ENCODE measurements at places on chromosomes 16 and 17.

- DNase-seq, result no peak
Measured at GRCh38 chr16:21159281-21159951, 942 bp downstream of the LDAF1 start.

DNA sequence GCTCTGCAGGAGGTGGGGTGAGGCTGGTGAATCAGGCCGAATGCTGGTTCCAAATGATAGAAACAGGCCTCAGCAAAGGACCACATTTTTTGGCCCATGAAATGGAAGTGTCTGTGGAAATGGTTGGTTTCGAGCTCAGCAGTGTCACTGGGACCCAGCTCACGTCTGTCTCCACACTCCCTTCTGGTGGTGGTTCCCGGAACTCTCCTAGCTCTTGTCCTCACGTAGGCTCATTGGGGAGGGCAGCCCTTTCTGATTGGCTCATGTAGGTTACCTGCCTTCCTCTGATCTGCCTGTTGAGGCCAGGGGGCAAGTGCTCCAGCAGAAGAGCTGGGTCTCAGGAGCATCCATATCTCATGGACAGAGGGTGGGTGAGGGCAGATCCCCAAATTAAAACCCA lies 4.0 kb downstream of the ALG1 start:
- no peak for DNase-seq

- DNase-seq, result no peak
Measured at GRCh38 chr16:84058211-84058610, 15.6 kb upstream of the SLC38A8 start.

- DNase-seq, result no peak
Measured at GRCh38 chr16:64159976-64160375, 961.9 kb downstream of the CDH11 start.

- DNase-seq, result no peak
Measured at GRCh38 chr16:76409706-76410105, 132.5 kb downstream of the CNTNAP4 start.

DNA sequence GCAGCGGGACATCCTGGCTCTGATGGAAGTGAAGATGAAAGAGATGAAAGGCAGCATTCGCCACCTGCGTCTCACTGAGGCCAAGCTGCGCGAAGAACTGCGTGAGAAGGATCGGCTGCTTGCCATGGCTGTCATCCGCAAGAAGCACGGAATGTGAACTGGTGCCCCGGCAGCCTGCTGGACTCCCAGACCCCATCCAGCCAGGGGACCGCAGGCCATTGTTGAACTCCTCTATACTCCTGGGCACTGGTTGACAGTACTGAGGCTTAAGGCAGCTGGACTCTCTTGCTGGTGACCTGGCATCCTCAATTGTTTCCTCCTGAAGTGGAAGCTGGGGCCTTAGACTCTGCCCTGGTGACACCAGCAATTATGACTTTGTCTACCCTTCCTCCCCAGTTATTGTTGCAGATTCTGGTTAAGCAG lies 1.2 kb downstream of the THAP11 start:
- no peak for DNase-seq

DNA sequence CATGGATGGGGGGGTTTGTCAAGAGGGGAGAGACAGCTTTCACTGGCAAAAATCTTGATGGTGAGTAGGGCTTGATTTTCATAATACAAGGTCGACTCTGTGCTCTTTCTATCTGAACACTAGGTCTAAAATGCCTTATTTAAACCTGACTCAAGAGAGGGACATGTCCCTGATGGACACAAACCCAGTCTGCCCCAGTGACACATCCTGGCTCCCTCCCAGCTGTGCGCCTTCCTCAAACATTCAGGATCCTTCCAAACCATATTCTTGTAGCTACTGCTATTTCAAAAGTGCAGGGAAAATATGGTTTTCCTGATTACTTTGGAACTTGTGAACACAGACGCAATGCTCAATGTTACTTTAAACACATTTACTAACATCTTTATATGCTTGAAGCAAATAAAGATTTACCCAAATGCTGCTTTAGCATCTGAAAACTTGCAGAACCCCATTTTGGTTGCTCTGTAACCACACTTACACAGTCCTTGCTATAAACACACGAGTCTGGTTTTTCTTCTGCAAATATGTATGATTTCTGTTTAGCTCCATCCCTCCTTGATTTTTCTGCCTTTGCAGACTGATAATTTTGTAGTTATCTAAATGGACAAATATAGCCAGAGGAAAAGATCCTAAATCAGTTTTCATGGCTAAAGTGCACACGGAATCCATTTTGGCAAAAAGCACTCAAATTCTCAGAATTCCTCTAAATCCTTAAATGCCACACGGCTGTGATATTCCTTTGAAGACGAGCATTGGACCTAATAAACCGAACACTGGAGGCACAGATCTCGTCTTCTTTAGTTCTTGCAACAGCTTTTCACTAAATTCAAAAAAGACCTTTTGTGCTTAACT lies 499.9 kb upstream of the ZFHX3 start:
- no peak for DNase-seq

DNA sequence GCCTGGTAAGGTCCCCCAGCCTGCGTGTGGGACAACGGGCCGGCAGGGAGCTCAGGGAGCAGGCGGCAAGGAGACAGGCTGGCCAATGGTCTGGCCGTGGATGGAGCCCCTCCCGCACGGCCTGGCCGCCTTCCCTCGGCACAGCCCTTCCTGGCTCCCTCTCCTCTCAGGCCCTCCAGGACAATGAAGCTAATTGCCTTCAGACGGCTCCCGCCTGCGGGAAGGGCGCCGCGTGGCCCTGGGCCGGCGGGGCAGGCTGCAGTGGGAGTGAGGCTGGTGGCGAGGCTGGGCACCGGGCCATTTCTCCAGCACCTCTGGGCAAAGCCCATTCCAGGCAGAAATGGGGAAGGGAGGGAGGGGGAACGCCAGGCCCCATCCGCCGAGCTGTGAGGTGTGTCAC lies 50.9 kb downstream of the ENGASE start:
- no peak for DNase-seq

- DNase-seq, result no peak
Measured at GRCh38 chr17:58204796-58205195, 12.3 kb downstream of the EPX start.

GRCh38 chr17:35725058-35725457 lies 6.4 kb upstream of the RASL10B start:
- no peak for DNase-seq

DNA sequence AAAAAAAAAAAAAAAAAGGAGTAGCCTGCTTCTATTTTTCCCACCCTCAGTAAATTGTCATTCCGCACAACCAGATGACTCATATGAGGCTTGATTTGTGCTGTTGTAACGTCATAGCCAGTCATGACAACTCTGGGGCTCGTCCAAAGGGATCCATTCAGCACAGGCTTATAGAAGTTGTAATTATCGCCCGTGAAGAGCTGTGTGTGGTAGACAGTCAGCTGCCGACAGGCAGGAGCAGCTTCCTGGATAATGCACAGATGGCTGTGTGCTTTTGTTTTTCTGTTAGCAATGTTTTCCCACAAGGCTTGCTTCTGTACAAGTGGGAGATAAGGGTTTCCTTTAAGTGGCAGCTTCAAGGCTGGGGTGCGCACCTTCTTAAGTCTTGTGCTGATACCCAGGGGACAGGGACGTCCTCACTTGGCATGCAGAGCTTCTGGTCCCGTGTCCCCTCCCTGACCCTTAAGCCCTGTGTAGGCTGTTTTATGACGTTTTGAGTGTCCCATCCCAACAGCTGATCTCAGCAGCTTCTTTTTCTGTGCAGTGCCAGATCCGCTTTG lies 26.0 kb downstream of the SNX29 start:
- no peak for DNase-seq

- no peak for DNase-seq
Measured at GRCh38 chr16:27718201-27719105, 168.5 kb downstream of the KATNIP start.

DNA sequence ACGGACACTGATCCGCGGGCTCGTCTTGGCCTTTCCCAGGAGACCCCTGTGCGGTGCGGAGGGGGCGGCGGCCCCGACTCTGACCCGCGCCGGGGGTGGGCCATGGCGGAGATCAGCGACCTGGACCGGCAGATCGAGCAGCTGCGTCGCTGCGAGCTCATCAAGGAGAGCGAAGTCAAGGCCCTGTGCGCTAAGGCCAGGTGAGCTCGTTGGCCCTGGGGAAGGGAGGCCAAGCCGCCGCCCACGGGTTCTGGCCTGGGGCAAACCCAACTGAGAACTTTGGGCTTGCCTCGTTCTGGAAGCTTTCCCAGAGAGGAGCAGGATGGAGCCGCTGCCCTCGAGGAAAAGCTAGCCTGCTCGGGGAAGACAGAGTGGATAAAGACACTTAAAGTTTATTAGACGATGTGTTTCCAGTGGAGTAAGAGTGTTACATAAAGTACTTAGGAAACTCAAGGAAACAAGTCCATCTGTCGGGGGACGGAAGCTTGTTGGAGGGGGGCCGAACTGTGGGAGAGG lies 540 bp downstream of the PPP4C start:
- no peak for DNase-seq

GRCh38 chr16:31202414-31203375 lies at the start of gene PYCARD:
Gene PYCARD (minus strand): TSS chr16:31202760. CDS start chr16:31202690, 70 bp downstream.
- no peak for DNase-seq

DNA sequence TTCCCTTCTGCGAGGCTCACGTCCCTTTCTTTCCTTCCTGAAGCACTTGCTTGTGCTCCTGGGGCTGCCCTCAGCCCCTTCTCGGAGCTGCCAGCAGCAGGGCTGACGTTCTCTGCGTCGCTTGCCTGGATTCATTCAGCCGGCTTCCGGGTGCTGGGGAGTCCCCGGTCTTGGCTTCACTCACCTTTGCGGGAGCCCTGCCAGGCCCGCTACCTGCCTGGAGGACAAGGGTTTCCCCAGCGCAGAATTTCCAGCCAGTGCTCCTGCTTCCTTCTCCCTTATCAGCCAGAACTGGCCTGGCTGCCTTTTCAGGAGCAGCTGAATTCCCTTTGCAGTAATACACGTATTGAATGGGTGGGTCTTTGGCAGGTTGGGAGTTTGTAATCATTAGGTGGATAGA lies 22.1 kb upstream of the IL17C start:
- no peak for DNase-seq

- DNase-seq, result no peak
Measured at GRCh38 chr17:72264682-72265405, 144.0 kb downstream of the SOX9 start.

DNA sequence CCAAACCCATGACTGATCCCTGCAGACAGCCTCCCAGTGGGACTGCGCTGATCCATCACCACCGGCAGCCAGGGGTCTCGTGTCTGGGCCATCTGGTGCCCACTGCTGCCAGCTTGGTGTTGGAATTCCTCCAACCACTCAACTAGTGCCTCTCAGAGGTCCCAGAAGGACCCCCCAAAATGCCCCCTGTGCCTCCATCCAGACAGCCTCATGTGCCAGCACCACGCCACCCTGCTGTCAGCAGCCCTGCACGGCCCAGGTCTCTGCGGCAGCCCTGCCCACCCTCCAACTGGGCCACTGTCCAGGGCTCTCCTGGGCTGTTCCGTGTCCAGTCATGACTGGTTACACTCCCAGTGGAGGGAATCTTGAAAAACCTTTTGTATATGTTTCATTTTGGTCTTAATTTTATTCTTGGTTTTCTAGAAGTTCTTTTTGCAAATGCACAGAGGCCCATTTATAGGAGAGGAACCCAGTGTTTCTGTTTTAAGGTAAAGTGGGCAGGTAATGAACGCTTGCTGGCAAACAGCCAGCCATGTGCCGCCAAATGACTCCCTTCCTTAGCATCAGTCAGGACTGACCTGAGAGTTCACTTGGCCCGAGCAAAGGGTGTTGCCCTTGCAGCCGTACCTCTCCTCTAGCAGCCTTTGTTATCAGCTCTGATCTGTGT lies 34.6 kb downstream of the GRIN2C start:
- no peak for DNase-seq
